ENCODE measurements at places on chromosomes 1 and 21. TPM values are rescaled to one million over a fixed set of nuclear protein-coding genes. Genes with fewer than 3 reads are reported as not detected.

GRCh38 chr1:236455243-236455642 lies 61.2 kb downstream of the EDARADD start:
- no peak for DNase-seq

- DNase-seq: no peak
Measured at GRCh38 chr1:63772201-63772600, 1.6 kb upstream of the ROR1 start.

DNA sequence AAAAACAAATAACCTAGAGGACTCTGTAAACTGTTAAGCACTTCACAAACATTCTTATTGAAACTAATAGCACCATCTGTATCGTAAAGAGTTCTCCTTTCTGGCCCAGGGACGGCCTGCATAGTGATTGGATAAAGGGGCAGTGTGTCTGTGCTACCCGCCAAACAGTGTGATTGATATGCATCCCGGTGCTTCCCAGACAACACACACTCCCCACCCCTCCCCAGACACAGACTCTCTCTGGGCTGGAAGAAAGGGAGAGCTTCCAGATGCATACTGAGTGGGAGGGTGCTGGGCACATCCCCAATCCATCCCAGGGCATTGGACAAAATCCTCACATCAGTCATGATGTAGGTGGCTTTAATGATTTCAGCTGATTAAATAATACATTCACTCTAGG lies 3.7 kb downstream of the HSD11B1 start:
- DNase-seq: no peak

DNA sequence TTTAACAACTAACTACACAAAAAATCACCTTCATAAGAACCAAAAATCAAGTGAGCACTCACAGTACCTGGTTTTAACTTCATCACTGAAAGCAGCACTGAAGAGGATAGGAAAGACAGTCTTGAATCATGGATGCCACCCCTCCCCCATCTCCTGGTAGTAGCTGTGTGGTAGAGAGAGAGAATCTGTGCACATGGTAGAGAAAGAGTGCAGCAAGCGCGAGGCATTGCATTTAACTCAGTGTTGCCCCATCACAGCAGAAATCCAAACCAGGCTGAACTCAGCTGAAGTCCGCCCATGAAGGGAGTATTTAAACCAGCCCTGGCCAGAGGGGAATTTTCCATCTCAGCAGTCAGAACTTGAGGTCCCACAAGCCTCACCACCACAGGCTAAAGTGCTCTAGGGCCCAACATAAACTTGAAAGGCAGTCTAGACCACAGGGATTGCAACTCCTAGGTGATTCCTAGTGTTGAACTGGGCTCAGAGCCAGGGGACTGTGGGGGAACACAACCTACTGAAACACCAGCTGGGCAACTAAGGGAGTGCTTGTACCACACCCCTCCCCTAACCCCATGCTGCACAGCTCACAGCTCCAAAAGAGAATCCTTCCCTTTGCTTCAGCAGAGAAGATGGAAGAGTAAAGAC lies 38.4 kb downstream of the VAV3 start:
- no peak for DNase-seq

DNA sequence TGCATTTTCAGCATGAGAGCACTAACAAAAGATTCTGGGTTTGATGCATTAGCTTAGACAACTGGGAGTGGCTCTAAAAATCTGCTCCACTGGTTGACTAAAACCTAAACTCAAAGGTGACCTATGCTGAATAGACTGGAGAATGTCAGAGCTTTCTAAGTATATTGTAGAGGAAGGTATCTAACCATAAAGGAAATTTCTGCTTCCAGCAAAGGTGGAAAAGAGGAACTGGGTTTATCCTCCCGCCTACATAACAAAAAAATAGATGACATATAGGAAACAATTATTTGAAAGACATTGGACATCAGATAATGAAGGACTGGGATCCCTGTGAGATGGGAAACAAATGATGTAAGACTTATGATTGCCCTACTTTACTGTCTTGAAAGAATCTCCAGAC lies 35.8 kb upstream of the CR2 start:
- DNase-seq: no peak

DNA sequence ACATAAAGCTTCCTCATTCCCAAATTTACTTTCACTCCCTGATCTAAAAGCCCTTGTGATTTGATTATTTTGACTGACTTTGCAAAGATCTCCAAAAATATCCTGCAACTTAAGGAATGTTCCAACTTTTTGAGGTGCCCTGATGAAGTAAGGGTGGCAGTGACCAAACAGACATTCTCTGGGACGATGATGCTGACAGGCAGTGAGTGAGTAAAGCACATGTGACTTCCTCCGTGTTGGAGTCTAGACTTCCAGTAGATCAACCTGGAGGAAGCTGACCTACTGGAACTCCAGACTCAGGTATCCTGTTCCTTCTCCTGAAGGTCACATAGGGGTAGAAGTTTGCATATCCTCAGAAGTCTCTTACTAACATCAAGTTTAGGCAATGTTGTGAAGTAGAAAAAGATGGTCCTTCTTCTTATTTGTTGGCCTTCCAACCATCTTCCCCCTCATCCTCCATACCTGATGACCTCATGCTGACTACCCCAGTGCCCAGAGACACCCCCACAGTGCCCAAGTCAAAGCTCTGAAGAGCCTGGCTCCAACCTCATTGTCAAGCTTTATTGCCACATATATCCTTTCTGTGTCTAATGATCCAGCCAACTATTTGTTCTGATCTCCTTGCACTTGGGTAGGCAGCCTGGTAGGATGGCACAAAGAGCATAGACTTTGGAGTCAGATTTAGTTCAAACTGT lies 16.0 kb downstream of the TNFSF4 start:
- no peak for DNase-seq

DNA sequence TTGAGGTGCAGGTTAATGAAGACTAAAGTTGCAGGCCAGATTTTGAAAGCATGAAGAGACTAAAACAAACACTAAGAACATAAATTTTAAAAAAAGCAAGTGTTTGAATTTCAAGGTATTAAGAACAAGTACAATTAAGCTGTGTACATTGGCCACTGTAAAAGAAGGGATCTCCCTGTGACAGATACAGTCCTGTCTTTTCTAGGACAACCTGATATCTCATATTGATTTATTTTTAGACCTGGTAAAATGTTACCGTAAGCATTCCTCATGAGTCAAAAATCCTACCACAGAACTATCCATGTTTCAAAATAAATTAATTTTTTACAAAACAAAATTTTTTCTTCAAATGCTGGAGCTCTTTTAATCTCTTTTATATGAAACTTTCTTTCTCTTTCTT lies 39.4 kb downstream of the SLC22A15 start:
- DNase-seq: no peak

GRCh38 chr1:115363171-115363570 lies 25.1 kb upstream of the NGF start:
- DNase-seq: no peak

DNA sequence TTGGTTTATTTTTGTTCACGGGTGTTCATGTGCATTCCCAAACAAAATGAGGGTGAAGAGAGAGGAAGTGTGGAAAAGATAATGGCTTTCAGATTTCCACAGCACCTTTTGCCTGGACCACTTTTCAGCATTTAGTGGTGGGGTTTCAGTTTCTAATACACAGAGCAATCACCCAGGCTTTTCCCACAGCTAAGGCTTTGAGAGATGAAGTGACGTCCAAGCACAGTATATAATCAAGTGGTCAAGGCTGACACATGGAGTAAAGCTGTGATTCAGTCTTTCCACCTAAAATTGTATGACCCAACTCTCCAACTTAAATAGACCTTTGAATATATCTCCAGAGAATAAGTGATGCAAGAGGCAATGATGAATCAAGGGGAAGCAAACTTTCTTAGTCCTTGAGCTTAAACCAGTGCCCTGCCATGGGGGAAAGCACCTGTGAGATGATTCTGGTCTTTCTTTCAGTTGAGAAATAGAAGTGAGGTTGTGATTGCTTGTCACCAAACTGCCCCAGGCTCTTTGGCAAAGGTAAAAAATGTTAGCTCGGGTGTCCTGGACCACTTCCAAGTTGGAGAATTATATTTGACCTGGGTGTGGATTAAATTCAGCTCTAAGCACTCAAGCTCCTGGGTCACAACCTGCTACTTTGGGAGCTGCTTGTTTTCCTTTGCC lies 2.4 kb upstream of the PIK3R3 start:
- no peak for DNase-seq

DNA sequence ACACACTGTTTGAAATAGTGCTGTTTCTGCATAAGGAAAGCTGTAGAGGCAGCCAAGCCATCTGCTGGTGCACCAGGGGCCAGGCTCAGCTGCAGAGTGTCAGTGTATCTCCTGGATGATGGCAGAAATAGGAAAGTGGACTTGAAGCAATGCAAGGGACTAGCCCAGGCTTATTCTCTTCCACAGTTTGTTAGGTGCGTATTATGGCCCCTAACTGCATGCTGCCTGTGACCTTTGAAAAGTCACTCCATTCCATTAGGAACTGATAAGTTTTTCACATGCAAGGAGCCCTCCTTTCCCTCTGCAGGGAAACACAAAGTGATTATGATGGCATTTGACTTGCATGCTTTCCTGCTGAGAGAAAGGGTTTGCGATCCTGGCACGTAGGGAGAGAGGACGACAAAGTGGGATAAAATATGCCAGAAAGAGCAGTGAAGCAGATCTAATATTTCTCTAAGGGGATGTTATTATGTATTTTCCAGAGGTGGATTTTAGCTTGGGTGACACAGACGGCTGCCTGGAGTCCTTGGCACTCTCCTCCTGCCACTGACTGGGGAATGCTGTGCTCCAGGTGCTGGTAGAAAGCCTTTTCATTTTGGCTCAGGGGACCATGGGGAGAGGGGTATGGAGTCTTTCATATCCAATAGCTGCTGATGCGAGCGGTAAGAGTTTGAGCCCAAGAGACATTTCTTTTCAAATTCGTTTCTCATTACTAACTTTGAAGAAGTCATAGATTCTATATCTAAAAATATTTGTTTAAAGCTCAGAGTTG lies 402.1 kb upstream of the B3GALT2 start:
- DNase-seq: peak; percentile 29

- peak; percentile 15 for DNase-seq
Measured at GRCh38 chr1:2601721-2602303, 15.2 kb downstream of the PRXL2B start.

GRCh38 chr1:245742896-245743295 lies 588.1 kb downstream of the KIF26B start:
- DNase-seq: no peak

- DNase-seq: no peak
Measured at GRCh38 chr1:21828075-21828474, 16.0 kb downstream of the LDLRAD2 start.

GRCh38 chr21:32520875-32521735 lies 64.2 kb downstream of the TCP10L start:
- DNase-seq: peak; percentile 94

DNA sequence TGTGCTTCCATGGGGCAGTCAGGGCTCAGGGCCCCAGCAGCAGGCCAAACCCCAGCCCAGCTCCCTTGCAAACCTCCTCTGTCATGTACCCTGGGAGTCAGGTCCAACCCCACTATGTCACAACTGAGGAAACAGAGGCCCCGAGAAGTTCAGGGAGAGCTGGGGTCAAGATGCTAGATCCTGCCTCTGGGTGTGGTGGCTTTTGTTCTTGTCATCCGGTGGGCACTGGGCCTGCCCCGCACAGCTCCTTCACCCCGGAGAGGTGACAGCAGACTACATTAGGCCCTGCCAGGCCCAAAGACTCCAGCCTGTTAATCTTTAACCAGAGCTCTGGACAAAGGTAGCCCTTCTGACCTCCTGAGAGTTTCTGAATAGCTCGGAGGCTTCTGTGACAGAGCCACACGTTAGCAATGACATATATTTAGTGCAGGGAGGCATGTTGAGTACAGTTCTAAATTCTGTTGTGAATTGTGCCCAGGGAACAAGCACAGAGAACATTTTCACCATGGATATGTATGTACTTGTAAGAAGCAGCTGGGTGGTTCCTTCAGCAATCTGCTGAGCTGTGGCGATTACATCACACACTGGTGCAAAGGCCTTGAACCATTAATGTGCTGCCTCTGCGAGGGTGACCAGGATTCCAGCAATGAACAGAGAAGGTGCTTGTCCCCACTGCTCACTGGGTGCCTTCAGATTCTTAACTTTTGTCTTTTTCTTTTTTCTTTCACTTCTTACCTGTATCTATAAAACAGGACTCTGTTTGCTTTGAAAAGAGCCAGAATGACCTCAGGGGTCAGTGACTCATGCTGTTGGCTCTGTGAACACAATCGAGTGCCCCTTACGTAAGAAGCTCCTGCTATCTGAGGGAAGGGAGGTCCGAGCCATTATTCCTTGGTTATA lies 102.8 kb downstream of the RHOU start:
- DNase-seq: no peak

DNA sequence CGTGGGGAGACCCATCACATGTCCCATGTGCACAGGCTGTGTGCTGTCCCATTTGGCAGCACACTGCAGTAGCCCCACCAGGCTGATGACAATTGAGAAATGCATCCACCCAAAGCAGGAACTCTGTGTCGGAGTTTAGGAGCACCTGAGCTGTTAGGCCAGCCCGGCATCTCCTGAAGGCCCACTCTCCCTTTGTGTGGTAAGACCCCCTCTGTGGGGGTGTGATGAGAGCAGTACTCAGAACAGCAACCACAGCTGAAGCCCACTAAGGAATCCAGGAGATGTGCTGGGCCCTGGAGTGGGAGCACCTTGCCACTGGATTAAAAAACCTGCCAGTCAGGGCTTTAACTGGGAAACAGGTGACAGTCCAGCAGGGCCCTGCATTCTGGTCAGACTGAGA lies 37.2 kb downstream of the FCRL5 start:
- DNase-seq: no peak

DNA sequence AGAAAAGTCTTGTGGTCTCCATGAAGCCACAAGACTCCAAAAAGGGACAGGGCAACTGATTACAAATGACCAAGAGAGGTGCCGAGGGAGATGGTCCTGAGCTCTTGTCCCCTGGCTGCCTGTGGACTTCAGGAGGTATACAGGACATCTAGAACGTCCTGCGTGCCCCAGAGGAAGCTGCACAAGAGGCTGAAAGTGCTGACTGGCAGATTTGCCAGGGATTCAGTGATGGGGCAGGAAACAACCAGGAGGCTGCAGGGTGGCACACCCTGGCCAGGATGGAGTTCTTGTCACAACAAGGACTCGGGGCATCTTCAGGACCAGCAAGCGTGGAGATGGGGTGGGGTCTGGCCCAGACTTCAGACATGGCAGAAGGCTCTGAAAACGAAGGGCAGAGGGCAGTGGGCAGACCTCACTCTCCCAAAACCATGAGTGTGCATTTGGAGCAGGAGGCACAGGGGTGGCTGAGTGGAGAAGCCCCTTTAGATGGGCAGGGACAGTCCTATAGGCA lies 13.4 kb upstream of the PKP1 start:
- no peak for DNase-seq

GRCh38 chr1:92990828-92991227 lies 29.6 kb upstream of the DIPK1A start:
- no peak for DNase-seq

- no peak for DNase-seq
Measured at GRCh38 chr1:160844447-160845232, 18.0 kb downstream of the CD244 start.

Gene DYNLT4
- total RNA-seq: 0.35 TPM

Gene OR2T11
- not detected for total RNA-seq

Gene TTC22
- 0.17 TPM for total RNA-seq

Gene TFF1
- not detected for total RNA-seq

Gene LRRC38
- 0.15 TPM for total RNA-seq

Gene FMO2
- total RNA-seq: 53.5 TPM

Gene MORC3
- 22.2 TPM for total RNA-seq

Gene C1orf141
- total RNA-seq: not detected

Gene ANGPTL3
- total RNA-seq: not detected

Gene FCRL2
- not detected for total RNA-seq
